Vein endothelial cell (primary cell): ENCODE measurements at places on chromosomes 3 and 15. TPM values are rescaled to one million over a fixed set of nuclear protein-coding genes. Genes with fewer than 3 reads are reported as not detected.

AQP9 gene
- total RNA-seq = not detected in 2 replicates

WDR5B gene
- 4.9 and 5.3 TPM in 2 replicates for total RNA-seq

PLA1A gene
- 0.96 and 1.3 TPM in 2 replicates for total RNA-seq

FBLN2 gene
- 1.2 and 7.5 TPM in 2 replicates for total RNA-seq

RAP2B gene
- total RNA-seq = 32.0 and 36.4 TPM in 2 replicates

CFAP100 gene
- not detected in 2 replicates for total RNA-seq

CHRM5 gene
- total RNA-seq = not detected in 2 replicates

UNC13C gene
- not detected in 2 replicates for total RNA-seq

SLC35G2 gene
- 18.0 and 23.2 TPM in 2 replicates for total RNA-seq

CDHR4 gene
- not detected in 2 replicates for total RNA-seq

CYP1A1 gene
- 9.1 and 10.5 TPM in 2 replicates for total RNA-seq

IL16 gene
- total RNA-seq = 0.98 and 3.2 TPM in 2 replicates

GPR149 gene
- not detected in 2 replicates for total RNA-seq

PDCD6IP gene
- 257 and 358 TPM in 2 replicates for total RNA-seq

GPR62 gene
- under 0.01 and 0.10 TPM in 2 replicates for total RNA-seq

EPHA6 gene
- total RNA-seq = under 0.01 and 0.48 TPM in 2 replicates

GPR156 gene
- total RNA-seq = 0.10 and 0.33 TPM in 2 replicates

GLDN gene
- total RNA-seq = not detected in 2 replicates

SLC2A2 gene
- total RNA-seq = not detected in 2 replicates

ACOX2 gene
- 2.0 and 2.6 TPM in 2 replicates for total RNA-seq

USP8 gene
- total RNA-seq = 41.8 and 63.0 TPM in 2 replicates

C3orf70 gene
- 0.33 and 0.67 TPM in 2 replicates for total RNA-seq

NCK1 gene
- total RNA-seq = 42.5 and 60.9 TPM in 2 replicates

HOMER2 gene
- total RNA-seq = 0.33 and 0.38 TPM in 2 replicates

AGTR1 gene
- total RNA-seq = 0.10 TPM in 1 of 2 replicates, not detected in the other

HHLA2 gene
- total RNA-seq = not detected in 2 replicates

CLDN1 gene
- 0.48 and 1.3 TPM in 2 replicates for total RNA-seq

NAA50 gene
- 174 and 199 TPM in 2 replicates for total RNA-seq

CFAP161 gene
- total RNA-seq = 0.33 and 1.8 TPM in 2 replicates

NR1I2 gene
- 0.38 TPM in 1 of 2 replicates, not detected in the other for total RNA-seq

CNBP gene
- 220 and 239 TPM in 2 replicates for total RNA-seq

TMC3 gene
- not detected in 2 replicates for total RNA-seq

RHOV gene
- under 0.01 and 0.10 TPM in 2 replicates for total RNA-seq

FSD2 gene
- under 0.01 TPM in 1 of 2 replicates, not detected in the other for total RNA-seq
